ENCODE measurements at places on chromosomes 6 and 20. TPM values are rescaled to one million over a fixed set of nuclear protein-coding genes. Genes with fewer than 3 reads are reported as not detected.

Gene NR2E1
- not detected for polyA plus RNA-seq

Gene IL17F
- polyA plus RNA-seq = not detected

Gene FRMD1
- polyA plus RNA-seq = 0.03 TPM

Gene NPBWR2
- not detected for polyA plus RNA-seq

Gene IPCEF1
- 1.1 TPM for polyA plus RNA-seq

Gene ZNF311
- polyA plus RNA-seq = 1.3 TPM

Gene SLA2
- polyA plus RNA-seq = 0.38 TPM

Gene BACH2
- 0.90 TPM for polyA plus RNA-seq

Gene TRERF1
- 7.9 TPM for polyA plus RNA-seq

Gene ZNF391
- polyA plus RNA-seq = 2.6 TPM

Gene RIMS1
- polyA plus RNA-seq = 0.67 TPM

Gene OSTM1
- polyA plus RNA-seq = 36.0 TPM

Gene DACT2
- polyA plus RNA-seq = 0.60 TPM

Gene OR12D3
- polyA plus RNA-seq = not detected

Gene CLVS2
- 0.10 TPM for polyA plus RNA-seq

Gene PACSIN1
- 0.20 TPM for polyA plus RNA-seq

Gene BMP5
- 28.2 TPM for polyA plus RNA-seq

Gene HNF4A
- 0.09 TPM for polyA plus RNA-seq

Gene MAP1LC3A
- 88.4 TPM for polyA plus RNA-seq

Gene KCNB1
- polyA plus RNA-seq = 7.6 TPM

Gene MCHR2
- polyA plus RNA-seq = not detected

Gene FOXQ1
- polyA plus RNA-seq = 9.0 TPM

Gene AHCY
- polyA plus RNA-seq = 104 TPM

Gene HLA-B
- polyA plus RNA-seq = 1,074 TPM

Gene STX7
- 39.7 TPM for polyA plus RNA-seq

Gene HLA-DMB
- 16.4 TPM for polyA plus RNA-seq

Gene PRND
- 0.04 TPM for polyA plus RNA-seq

Gene PRSS35
- 1.3 TPM for polyA plus RNA-seq

Gene ETV7
- 1.5 TPM for polyA plus RNA-seq

Gene SLC52A3
- 2.8 TPM for polyA plus RNA-seq

Gene FRK
- 0.70 TPM for polyA plus RNA-seq

Gene COL11A2
- 0.30 TPM for polyA plus RNA-seq

Gene ADGB
- polyA plus RNA-seq = not detected

Gene MPC1
- 71.4 TPM for polyA plus RNA-seq

Gene KHDC1L
- polyA plus RNA-seq = not detected

Gene BPIFB1
- not detected for polyA plus RNA-seq

Gene AVP
- polyA plus RNA-seq = not detected

Gene TPX2
- 0.84 TPM for polyA plus RNA-seq

Gene CCN6
- polyA plus RNA-seq = not detected

Gene SAYSD1
- 12.6 TPM for polyA plus RNA-seq

Gene HRH3
- polyA plus RNA-seq = 0.10 TPM

Gene SLC17A1
- not detected for polyA plus RNA-seq

Gene TNNC2
- polyA plus RNA-seq = 4.1 TPM

Gene KDM1B
- polyA plus RNA-seq = 12.3 TPM

Gene MYB
- polyA plus RNA-seq = 0.18 TPM

Gene GSTA1
- 0.24 TPM for polyA plus RNA-seq

Gene NCR2
- not detected for polyA plus RNA-seq

Gene BTNL2
- not detected for polyA plus RNA-seq

Gene SGK2
- 1.9 TPM for polyA plus RNA-seq

Gene ZBTB9
- polyA plus RNA-seq = 5.0 TPM

Measured in urinary bladder (tissue), 4 donors.